Brain microvascular endothelial cell (primary cell): ENCODE measurements at places on chromosomes 4 and X.

GRCh38 chr4:81836716-81837115 lies 365.0 kb upstream of the RASGEF1B start:
- DNase-seq, result no peak

- DNase-seq, result peak; percentile 43
Observed at GRCh38 chr4:24519649-24520048, 64.7 kb downstream of the DHX15 start.

GRCh38 chrX:109270580-109271484 lies 211.1 kb downstream of the GUCY2F start:
- DNase-seq, result peak; percentile 55

GRCh38 chr4:53132132-53132891 lies 233.5 kb downstream of the SCFD2 start:
- no peak for DNase-seq

- DNase-seq, result no peak
Observed at GRCh38 chrX:17359500-17359899, 15.5 kb upstream of the NHS start.

GRCh38 chr4:31081366-31081765 lies 361.2 kb downstream of the PCDH7 start:
- no peak for DNase-seq

- no peak for DNase-seq
Observed at GRCh38 chrX:94366616-94367015, 692.6 kb downstream of the FAM133A start.

DNA sequence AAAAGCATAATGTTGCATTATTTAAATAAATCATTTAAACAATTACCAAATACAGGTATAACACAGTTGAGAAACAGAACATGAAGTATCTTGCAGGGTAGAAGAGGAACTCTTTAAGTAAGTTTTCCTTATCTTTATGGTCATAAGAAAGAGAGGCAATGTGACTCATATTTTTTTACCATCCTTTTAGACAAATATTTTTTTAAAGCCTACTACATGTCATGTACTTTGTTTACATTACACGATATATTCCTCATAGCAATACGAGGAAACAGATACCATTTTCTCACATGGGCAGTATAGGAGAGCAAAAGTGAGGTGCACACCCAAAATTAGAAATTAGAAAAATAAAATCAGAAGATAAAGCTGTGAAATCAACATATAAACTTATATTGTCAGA lies 49.3 kb upstream of the EPHA5 start:
- no peak for DNase-seq

- no peak for DNase-seq
Observed at GRCh38 chr4:176492646-176493302, 173.0 kb downstream of the SPCS3 start.

DNA sequence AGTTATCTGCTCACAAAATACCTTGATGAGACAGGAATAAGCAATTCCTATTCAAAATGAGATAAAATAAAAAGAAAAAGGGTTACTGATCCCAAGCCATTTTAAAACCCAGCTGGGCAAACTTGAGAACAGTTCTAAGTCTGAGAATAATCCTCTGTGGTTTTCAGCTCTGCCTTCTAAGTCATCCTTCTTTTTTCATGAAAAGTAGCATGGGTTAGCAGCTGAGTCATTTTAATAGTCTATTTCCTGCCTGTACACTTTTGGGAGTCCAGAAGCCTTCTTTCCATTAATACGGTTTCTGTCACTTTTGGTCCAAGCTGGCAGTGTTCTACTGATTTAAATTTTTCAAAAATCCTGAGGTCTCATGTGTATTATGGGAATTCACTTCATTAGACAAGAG lies 374.3 kb downstream of the IQCM start:
- peak; percentile 24 for DNase-seq

- peak; percentile 67 for DNase-seq
Observed at GRCh38 chr4:53777244-53777984, 186.1 kb upstream of the LNX1 start.

DNA sequence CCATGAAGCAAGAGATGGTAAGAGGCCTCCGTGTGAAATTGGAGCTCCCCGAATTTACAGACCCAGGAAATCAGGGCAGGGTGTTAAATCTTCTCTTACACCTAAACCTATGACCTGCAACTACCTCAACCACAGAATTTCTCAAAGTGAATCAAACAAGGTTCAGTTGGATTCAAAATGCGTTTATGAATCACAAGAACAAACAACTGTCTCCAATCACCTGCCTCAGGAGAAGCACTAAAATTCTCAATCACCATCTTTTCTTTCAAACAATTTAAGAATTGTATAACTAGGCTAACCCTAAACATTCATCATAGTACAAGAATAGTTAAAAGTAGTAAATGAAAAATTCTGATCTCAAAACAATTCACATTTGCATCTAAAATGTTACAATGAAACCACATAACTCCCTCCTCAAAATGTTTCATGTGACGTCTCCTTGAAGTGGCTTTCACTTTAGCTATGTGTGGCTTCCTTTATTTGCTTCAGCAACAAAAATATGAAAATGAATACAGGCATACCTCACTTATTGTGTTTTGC lies 19.2 kb downstream of the PPP3CA start:
- no peak for DNase-seq

DNA sequence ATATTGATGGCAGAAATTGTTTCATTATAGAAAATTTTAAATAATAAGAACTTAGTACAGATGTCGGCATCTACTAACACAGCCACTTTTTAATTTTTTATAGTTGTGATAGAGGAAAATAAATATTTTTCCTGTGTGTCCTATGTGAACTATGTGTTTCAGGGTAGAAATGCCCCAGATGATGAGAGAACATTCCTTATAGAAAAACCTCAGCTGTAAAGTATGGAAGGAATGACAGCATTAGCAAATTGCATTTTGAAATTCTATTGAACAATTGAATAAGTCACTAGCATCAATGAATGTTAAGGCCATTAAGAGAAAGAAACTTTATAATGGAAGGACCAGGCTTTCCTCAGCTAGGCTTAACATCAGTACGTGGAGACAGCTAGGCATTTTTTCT lies 149.2 kb downstream of the CFAP299 start:
- no peak for DNase-seq

GRCh38 chrX:149003863-149004660 lies 501.0 kb downstream of the IDS start:
- peak; percentile 11 for DNase-seq

GRCh38 chr4:102759831-102760644 lies 730 bp downstream of the MANBA start:
- peak; percentile 67 for DNase-seq

DNA sequence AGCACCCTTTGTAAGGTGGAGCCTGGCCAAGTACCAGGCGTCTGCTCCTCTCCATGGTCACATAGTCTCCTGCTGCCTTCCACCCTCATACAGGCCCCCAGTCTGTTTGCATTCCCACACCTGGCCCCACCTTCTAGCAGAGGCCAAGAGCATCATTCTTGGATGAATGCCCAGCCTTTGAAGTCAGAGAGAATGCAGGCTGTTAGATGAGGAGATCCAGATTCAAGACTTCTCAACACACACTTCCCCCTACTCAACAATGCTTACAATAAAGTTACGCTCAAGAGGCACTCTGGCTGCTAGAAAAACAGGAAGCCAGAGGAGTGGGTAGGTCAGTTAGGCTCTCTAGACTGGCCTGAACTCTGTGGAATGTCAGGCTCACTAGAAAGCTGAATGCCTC lies 43.3 kb downstream of the SHROOM4 start:
- DNase-seq, result no peak

DNA sequence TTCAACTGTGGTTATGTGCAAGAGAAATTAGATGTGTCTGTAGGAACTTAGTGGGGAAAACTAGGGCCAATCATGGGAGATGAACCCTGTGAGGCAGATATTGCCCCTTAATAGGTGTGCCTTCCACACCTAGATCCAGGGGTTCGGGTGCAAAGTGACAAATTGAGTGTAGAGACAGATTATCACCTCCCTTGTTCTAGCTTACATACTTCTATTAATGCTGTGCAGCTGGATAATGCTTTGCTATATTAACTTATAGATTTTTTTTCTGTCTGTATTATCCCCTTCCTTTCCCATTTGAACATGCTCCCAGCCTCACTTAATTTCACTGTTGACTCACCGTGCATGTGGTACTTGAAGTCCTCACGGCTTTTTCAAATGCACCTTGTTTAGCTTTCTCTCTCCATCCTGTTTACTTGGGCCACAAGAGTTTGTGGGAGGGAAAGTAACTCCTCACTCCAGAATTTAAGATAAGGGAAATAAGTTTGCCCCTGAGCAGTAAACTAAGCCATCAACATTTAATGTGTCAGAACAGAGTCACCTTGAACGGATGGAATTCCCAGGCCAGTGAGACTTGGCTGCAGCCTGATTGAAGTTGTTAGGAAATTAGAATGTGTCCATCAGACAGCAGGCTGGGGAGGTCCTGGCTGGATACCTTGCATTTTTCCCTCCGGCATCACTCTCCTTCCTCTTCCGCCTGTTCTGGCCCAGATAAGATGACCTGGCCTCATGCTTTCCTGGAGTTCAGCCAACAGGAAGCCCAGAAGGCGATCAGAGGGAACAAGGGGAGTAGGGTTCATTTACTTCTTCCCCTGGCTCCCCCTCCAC lies 478.4 kb downstream of the BCOR start:
- DNase-seq, result no peak

DNA sequence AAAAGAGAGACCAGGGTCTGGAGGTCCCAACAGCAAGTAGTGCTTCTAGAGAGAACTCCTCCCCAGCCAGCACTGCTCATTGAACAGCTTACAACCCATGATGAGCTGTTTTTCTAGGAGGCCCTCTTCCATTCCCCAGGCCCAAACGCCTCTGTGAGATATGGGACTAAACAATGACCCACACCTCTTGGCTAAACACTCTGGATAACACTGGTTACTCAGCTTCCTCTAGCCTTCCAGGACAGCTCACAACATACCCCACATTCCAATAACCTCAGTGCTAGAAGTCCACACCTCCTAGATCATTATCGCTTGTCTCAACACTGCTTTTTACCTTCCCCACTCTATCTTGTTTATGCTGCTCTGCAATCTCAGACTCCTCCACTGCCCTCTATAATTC lies 35.4 kb upstream of the PGRMC2 start:
- peak; percentile 91 for DNase-seq

GRCh38 chr4:54440394-54441136 lies 211.5 kb downstream of the PDGFRA start:
- peak; percentile 37 for DNase-seq

DNA sequence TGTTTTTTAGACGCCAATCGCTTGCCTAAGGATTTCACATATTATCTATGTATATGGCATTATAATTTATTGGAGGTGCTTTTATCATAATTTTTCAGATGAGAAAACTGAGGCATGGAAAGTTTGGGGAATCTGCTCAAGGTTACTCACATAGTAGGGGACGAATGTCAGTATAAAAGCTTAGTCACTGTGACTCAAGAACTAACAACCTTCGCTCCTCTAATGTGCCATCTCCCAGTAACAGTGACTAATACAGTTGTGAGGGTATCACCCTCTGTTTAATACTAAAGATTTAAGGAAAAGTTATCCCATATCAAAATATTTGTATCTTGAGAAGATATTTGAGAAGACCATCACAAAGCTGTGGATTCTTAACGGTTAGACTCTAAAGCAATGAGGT lies 353.1 kb upstream of the SPOCK3 start:
- no peak for DNase-seq

GRCh38 chr4:76984127-76984526 lies 34.6 kb downstream of the SEPTIN11 start:
- no peak for DNase-seq

DNA sequence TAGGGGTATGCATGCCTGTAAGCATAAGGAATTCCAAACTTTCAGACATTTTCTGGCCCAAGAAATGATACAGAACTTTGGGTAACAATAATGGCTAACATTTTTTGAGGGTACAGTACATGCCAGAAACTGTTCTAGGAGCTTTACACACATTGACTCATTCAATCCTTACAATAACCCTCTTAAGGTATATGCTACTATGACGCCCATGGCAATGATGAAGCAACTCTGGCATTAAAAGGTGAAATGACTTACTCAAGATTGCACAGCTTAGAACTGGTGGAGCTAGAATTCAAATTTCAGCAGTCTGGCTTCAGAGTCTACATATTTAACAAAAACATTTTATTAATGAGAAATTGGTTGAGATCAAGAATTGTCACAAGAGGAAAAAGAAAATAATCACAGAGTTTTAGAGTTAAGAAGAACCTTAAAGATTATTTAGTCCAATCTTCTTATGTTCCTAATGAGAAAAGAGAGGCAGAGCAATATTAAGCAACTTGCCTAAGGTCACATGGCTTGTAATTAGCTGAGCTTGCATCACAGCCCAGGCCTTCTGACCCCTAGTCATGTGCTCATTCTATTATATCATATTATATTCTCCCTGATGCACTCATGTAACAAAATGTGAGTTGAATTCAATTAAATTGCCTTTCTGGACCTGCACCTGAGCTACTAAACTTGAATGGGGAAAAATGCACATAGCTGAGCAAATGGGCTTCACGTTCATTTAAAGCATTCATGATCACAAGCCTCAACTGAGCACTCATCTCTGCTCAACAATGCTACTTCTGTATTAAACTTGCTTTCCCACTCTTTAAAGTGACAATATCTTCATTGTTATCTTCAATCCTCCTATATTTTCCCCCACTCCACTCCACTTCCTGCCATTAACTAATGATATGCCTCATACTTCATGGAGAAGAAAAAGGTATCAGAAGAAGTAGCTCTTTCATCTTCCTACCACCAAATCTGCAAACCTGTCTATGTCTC lies 73.2 kb downstream of the ENOX2 start:
- DNase-seq, result no peak

GRCh38 chrX:120000490-120001246 lies 57.1 kb upstream of the NKAP start:
- no peak for DNase-seq

DNA sequence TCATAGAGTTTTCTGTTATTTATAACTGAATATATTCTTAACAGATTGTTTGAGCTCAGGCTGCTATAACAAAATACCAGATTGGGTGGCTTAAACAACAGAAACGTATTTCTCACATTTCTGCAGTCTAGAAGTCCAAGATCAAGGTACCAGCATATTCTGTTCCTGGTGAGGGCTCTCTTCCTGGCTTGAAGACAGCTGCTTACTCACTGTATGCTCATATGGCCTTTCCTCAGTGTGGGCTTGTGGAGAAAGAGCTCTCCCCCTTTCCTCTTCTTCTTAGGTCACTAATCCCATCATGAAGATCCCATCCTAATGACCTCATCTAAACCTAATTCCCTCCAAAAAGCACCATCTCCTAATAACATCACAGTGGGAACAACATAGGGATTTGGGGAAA lies 117.8 kb downstream of the RASGEF1B start:
- no peak for DNase-seq

GRCh38 chr4:139672215-139672614 lies 6.6 kb downstream of the MGST2 start:
- DNase-seq, result no peak

DNA sequence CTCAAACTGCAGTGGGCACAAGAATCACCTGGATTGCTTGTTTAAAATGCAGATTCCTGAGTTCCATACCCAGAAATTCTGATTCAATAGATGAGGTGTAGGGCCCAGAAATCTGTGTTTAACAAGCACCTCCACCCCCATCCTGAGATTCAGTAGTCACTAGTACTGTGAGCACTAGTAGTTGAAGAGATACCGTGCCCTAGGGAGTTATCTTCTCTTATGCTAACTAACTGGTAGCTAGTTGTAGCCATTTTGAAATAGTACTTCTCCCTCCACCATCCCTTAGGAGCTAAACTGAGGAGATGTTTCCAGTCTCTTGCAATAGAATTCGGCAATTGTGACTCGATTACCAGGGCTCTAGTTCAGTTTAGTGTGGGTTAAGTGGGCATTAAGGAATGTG lies 18.4 kb downstream of the KLHL34 start:
- no peak for DNase-seq
